ENCODE measurements at places on chromosomes 6 and 20. TPM values are rescaled to one million over a fixed set of nuclear protein-coding genes. Genes with fewer than 3 reads are reported as not detected.

GRCh38 chr20:10661261-10661660 is 12.5 kb downstream of the JAG1 start:
- H3K27me3 ChIP-seq, result peaks cover 40% of the 10 kb centered on the region
- H3K4me1 ChIP-seq, result no peaks in the 10 kb centered on the region
- no peaks in the 10 kb centered on the region for H3K36me3 ChIP-seq

SLC35D3 gene
- total RNA-seq, result not detected

DNA sequence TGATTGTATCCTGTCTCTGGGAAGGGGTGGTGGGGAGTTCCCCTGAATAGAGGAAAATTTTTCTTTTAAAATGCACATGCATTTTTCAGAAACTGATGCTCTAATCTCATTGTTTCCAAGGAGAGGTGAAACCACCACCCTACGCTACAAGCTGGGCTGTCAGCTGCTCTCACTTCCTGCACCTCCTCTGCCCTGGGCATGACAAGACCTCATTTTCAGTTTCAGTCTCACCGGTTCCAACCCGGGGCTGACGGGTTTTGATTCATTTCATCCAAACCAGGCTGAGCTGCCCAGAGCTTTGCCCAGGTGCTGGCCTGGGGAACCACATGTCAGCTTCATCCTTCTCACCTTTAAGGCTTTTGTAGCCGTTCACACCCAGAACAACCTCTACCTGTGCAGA is 99.7 kb downstream of the EYA2 start:
- H3K27ac ChIP-seq, result peak overlapping the region; percentile 63
- peak overlapping the region; percentile 77 for H3K4me3 ChIP-seq
- H3K36me3 ChIP-seq, result no peaks in the 10 kb centered on the region
- DNase-seq, result no peak

GRCh38 chr20:402898-403581 is 5.1 kb upstream of the RBCK1 start:
- no peak for DNase-seq
- no peak overlapping the region for H3K4me3 ChIP-seq
- H3K27me3 ChIP-seq, result no peaks in the 10 kb centered on the region
- H3K27ac ChIP-seq, result no peak overlapping the region
- H3K36me3 ChIP-seq, result peaks cover 3% of the 10 kb centered on the region
- H3K4me1 ChIP-seq, result peaks cover 23% of the 10 kb centered on the region

ETV7 gene
- total RNA-seq, result 0.51 TPM

TRIM10 gene
- total RNA-seq, result not detected

LRP11 gene
- total RNA-seq, result 0.29 TPM

DNA sequence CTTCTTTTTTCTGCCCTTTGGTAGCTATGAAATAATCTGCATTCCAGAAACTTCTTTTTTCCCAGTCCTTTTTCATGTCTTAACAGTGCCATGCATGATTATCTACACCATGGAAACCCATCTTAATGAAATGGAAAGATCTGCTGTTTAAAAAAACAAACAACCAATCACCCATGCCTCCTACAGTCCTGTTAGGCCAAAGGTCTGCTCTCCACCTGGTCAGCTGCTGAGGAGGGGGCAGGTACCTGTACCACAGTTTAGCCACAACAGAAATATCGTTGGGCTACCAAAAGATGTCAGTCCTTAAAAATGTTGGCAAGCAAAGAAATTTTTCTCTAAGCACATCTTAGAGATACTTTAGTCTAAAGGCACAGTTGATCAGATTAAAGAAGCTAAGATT is 112.6 kb downstream of the SLC16A10 start:
- no peak overlapping the region for H3K4me3 ChIP-seq
- no peak for DNase-seq
- H3K36me3 ChIP-seq, result no peaks in the 10 kb centered on the region
- H3K4me1 ChIP-seq, result peaks cover 21% of the 10 kb centered on the region
- peak overlapping the region; percentile 48 for H3K27ac ChIP-seq

DNA sequence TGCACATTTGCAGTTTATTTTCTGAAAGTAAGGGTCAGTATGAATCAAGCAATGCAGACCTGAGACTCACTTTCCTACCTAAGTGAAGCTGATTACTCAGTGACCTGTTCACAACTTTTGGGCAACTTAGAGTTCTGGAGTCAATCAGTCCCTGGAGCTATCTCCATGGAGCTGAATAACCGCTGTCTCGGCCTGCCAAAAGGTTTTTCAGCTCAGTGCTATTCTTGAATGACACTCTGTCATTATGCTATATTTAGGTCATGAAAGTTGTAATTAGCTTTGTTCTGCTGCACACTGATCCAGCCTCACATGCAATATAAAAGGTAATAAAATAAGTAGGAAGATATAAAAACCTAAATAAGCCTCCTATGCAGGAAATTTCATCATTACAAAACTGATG is 356.0 kb downstream of the BMP2 start:
- DNase-seq, result no peak
- H3K27ac ChIP-seq, result no peak overlapping the region
- H3K27me3 ChIP-seq, result no peaks in the 10 kb centered on the region

GRCh38 chr20:51434580-51435247 is 107.8 kb downstream of the NFATC2 start:
- no peak for DNase-seq
- no peak overlapping the region for H3K4me3 ChIP-seq
- peaks cover 29% of the 10 kb centered on the region for H3K4me1 ChIP-seq
- H3K27me3 ChIP-seq, result no peaks in the 10 kb centered on the region

GFOD1 gene
- 8.4 TPM for total RNA-seq

DNA sequence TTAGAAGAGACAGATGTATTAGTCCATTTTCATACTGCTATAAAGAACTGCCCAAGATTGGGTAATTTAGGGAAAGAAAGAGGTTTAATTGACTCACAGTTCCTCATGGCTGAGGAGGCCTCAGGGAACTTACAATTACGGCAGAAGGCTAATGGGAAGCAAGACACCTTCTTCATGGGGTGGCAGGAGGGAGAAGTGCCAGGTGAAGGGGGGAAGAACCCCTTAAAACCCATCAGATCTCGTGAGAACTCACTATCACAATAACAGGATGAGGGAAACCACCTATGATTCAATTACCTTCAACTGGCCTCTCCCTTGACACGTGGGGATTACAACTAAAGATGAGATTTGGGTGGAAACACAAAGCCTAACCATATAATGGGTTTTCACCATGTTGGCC is 28.9 kb upstream of the PNRC1 start:
- DNase-seq, result no peak
- H3K27me3 ChIP-seq, result no peaks in the 10 kb centered on the region
- H3K4me3 ChIP-seq, result no peak overlapping the region
- no peak overlapping the region for H3K27ac ChIP-seq

DNA sequence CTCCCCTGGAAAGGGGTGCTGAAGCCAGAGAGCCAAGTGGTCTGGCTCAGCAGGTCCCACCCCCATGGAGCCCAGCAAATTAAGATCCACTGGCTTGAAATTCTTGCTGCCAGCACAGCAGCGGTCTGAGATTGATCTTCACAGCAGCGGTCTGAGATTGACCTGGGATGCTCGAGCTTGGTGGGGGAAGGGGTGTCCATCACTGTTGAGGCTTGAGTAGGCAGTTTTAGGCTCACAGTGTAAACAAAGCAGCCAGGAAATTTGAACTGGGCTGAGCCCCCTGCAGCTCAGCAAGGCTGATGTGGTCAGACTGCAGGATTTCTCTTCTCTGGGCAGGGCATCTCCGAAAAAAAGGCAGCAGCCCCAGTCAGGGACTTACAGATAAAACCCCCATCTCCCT is 41.3 kb upstream of the B3GAT2 start:
- DNase-seq, result no peak
- H3K27me3 ChIP-seq, result peaks cover 15% of the 10 kb centered on the region
- H3K27ac ChIP-seq, result no peak overlapping the region

DNA sequence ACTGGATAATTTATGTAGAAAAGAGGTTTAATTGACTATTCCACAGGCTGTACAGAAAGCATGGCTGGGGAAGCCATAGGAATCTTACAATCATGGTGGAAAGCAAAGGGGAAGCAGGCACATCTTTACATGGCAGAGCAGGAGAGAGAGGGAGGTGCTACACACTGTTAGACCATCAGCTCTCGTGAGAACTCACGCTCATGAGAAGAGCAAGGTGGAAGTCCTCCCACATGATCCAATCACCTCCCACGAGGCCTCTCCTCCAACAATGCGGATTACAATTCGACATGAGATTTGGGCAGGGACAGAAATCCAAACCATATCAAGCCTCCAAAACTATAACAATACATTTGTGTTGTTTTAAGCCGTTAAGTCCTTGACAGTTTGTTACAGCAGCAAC is 257.1 kb upstream of the KCNG1 start:
- H3K36me3 ChIP-seq, result no peaks in the 10 kb centered on the region
- H3K27ac ChIP-seq, result no peak overlapping the region
- DNase-seq, result no peak
- H3K27me3 ChIP-seq, result peaks cover 30% of the 10 kb centered on the region
- no peaks in the 10 kb centered on the region for H3K4me1 ChIP-seq

CUL9 gene
- 70.8 TPM for total RNA-seq

GRCh38 chr6:9621276-9621675 is 793.6 kb downstream of the TFAP2A start:
- no peak overlapping the region for H3K27ac ChIP-seq
- H3K4me1 ChIP-seq, result no peaks in the 10 kb centered on the region
- no peak for DNase-seq
- no peaks in the 10 kb centered on the region for H3K27me3 ChIP-seq
- H3K36me3 ChIP-seq, result no peaks in the 10 kb centered on the region

- peaks cover 4% of the 10 kb centered on the region for H3K36me3 ChIP-seq
- peak overlapping the region; percentile 85 for H3K4me3 ChIP-seq
- no peak for DNase-seq
- H3K27me3 ChIP-seq, result no peaks in the 10 kb centered on the region
Measured at GRCh38 chr6:13814938-13815575, 700 bp upstream of the MCUR1 start.

DNA sequence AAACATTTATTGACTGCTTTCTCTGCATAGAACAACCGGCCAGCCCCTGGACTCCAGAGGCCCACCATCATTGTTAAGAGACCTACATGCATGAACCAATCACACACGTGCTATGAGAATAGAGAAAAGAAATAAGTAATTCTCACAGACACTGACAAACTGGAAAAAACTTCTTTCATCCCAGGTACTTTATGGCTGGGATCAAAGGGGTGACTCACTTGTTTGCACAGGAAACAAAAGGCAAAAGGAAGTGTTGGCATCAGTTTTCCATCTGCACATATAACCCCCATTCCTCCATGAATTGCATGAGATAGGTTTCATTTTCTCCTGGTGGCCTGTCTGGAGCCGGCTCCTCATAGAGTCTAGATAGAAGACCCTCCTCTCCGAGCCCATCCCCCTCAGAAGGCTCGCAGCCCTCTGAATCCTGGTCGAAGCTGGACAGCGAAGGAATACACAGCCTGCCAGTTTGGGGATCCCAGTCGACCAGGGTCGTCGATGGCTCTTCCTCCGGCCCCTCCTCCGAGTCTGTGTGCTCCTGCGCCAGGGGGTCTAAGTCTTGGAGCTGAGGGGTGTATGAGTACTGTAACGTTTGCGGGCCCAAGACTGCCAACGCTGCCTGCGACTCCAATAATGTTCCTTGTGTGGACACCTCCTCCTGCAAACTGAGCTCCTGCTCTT is 43.3 kb downstream of the IL20RA start:
- no peaks in the 10 kb centered on the region for H3K36me3 ChIP-seq
- H3K27ac ChIP-seq, result no peak overlapping the region
- H3K4me3 ChIP-seq, result no peak overlapping the region
- peaks cover 39% of the 10 kb centered on the region for H3K27me3 ChIP-seq
- no peaks in the 10 kb centered on the region for H3K4me1 ChIP-seq
- DNase-seq, result no peak

DNA sequence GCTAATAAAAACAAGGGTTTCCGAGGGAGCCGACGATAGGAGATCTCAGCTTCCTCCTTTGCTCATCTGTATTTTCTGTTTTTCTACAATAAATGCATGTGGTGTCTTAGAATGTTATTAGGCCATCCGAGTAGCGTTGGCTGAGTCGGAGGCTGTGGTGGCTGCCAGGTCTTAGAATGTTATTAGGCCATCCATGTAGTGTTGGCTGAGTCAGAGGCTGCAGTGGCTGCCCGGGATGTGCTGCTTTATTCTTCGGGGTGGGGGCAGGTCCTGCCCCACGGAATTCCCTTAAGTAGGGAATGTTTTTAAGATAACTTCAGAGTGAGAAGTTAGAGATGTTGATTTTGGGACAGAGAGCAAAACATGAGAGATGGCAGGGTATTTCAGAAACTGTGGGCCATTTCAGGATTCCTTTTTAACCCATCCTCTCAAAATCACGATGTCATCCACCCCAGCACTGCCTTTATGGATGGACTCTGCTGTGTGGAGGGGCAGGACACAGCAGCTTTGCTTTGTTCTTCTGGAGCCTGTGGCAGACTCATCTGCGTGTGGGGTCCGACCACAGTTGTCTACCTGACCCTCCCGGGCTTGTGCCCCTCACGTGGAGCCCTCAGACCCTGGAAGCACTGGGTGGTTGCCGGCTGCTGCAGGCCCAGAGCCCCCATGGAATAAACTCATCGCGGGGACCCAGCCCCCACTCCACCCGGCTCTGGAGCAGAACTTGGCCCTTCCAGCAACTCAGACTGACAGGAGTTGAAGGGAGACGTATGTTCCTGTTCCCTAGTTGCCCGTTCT is 20.4 kb downstream of the OSBPL2 start:
- no peak overlapping the region for H3K4me3 ChIP-seq
- H3K4me1 ChIP-seq, result no peaks in the 10 kb centered on the region
- H3K27me3 ChIP-seq, result no peaks in the 10 kb centered on the region
- no peak for DNase-seq
- H3K27ac ChIP-seq, result no peak overlapping the region

CTAGE9 gene
- not detected for total RNA-seq

IPCEF1 gene
- total RNA-seq, result 1.8 TPM

DNA sequence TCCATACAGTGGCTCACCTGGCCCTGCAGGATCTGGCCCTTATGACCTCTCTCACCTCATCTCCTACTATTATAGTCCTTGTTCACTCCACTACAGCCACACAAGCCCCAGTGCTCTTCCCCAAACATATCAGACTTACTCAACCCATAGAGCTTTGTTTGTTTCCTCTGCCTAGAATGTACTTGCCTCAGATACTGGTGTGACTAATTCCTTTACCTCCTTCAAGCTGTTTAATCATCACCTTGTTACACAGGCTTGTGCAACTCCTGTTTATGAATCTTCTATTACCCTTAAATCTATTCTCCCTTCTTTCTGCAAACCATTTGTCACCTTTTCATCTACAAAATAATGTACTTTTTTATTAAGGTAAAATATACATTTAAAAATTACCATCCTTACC is 3.2 kb downstream of the DEFB125 start:
- no peaks in the 10 kb centered on the region for H3K36me3 ChIP-seq
- no peak overlapping the region for H3K4me3 ChIP-seq
- H3K4me1 ChIP-seq, result no peaks in the 10 kb centered on the region
- DNase-seq, result no peak
- H3K27me3 ChIP-seq, result peaks cover 25% of the 10 kb centered on the region

MED20 gene
- total RNA-seq, result 22.2 TPM
